Fibroblast of villous mesenchyme (primary cell): ENCODE measurements at places on chromosomes 3 and 15. TPM values are rescaled to one million over a fixed set of nuclear protein-coding genes. Genes with fewer than 3 reads are reported as not detected.

- DNase-seq, result no peak
These were observed 120.7 kb upstream of the TOPAZ1 start for GRCh38 chr3:44120721-44121582.

LCTL gene
- total RNA-seq, result 0.32 and 0.43 TPM in 2 replicates

ASB14 gene
- not detected in 2 replicates for total RNA-seq

DNA sequence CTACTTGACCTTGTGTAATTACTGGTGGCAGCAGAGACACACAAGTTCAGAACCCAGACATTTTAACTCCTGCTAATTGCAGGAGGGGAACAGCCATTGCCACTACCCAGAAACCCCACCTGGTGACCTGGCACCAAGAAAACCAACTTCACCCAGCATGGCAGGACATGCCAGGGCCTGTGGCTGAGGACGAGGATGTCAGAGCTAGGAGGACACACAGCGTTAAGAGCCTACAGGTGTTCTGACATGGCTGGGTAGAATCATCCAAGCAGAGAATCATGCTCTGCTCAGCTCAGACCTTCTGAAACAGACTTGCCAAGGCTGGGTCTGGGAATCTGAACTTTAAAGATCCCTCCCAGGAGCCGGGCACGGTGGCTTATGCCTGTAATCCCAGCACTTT is 11.7 kb upstream of the SPATA12 start:
- no peak for DNase-seq

DNA sequence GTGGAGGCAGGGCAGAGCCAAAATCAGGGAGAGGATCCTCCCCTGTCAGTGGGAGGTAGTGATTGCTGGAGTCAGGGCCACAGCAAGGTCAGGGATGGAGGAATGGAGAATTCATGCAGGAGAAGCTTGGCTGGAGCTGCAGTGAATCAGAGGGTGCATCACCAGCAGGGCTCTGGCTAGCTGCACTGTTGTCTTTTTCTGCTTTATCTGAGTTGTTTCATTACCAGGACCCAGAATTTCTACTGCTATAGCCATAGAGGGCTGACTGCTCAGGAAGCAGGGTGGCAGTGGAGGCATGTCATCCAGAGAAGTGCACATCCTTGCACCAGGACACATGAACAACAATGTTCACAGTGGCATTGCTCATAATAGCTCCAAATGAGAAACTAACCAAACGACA is 113.5 kb upstream of the GALNT15 start:
- DNase-seq, result peak; percentile 81
